ENCODE measurements at places on chromosomes 3 and 15.

DNA sequence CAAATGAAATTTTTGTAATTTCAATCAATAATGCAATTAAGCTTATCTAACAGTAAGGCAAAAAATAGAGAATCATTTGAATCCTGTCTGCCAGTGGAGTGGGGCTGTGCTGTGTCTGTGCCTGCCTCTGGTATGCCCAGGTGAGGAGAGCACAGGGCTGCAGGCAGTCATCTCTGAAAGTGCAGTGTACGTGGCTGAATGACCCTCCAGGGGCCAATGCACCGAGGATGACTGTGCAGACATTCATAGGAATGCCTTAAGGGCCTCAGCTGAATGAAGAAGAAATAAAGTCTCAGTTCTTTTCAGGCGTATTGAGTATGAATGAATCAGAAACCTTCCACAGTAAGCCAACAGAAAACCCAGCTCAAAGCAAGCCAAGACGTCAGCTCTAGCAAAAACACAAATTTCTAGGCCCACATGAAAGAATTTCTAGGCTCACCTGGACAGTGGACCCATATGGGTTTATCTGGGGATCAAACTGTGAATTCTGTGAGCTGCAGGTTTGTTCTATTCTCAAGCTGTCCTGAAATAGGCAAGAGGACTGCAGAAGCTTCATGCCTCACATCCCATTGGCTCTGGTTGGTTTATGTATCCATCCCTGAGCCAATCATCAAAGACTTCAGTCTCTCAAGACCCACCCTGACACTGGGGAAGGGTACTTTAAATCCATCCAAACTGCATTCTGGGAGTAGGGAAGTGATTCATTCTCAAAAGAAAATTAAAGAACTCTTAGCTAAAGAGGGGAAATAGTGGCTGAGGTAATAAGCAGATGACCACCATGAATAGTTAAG, 123.4 kb downstream of the SSR3 start:
- DNase-seq: no peak

- no peak for DNase-seq
Observed at GRCh38 chr3:99839613-99840012, 22.0 kb downstream of the CMSS1 start.

DNA sequence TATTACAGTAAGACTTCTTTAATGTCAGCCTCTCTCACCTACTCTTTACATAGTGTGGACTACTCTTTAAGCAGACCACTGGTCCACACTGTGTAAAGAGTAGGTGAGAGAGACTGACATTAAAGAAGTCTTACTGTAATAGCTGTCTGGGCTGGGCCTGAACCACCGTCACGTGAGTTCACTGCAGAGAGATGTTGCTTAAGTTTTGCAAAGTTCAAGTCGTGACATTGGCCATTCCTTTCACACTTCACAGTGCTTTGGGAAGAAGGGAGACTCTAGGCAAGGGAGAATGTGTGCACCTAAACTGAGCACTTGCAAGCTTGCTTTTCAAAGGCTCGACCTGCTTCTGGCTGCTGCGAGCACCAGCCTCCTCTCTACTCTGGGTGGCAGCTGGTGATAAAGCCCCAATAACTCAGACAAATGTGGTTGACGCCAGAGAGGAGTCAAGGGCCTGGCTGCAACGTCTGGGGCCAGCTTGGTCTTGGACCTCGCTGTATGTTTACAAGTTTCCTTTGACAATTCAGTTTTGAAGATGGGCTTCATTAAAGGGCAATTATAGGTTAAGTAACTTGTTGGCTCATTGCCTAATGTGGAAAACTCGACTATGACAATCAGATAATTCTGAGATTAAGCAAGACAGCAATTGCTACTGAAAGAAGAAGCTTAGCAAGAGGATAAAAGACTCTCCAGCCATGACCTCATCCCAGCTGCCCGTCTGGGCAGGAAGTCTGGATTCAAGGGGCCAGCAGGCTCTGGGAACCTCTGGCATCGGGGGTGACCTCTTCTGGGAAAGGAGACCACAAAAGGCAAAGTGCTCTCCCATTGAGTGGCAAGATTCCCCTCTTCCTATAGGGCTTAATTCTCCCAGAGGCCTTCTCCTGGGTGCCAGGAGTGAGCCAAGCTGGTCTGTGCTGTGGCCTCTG, 242.1 kb upstream of the TLE3 start:
- DNase-seq: peak; percentile 45

- DNase-seq: peak; percentile 23
Observed at GRCh38 chr3:54987719-54988118, 59.9 kb upstream of the LRTM1 start.

- no peak for DNase-seq
Observed at GRCh38 chr3:37198996-37199395, 24.6 kb upstream of the LRRFIP2 start.

DNA sequence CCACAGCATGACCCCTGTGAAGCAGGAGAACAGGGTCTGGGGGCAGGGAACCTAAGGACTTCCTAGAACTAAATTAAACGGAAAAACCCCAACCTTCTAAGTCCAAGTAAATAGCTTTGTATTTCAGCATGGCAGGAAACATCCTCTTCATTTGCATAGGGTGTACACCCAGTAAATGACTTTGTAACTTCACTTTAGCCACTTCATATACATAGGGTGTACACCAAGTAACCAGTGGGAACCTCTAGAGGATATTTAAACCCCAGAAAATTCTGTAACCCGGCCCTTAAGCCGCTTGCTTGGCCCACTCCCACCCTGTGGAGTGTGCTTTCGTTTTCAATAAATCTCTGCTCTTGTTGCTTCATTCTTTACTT, 41.8 kb downstream of the FSD2 start:
- DNase-seq: no peak

DNA sequence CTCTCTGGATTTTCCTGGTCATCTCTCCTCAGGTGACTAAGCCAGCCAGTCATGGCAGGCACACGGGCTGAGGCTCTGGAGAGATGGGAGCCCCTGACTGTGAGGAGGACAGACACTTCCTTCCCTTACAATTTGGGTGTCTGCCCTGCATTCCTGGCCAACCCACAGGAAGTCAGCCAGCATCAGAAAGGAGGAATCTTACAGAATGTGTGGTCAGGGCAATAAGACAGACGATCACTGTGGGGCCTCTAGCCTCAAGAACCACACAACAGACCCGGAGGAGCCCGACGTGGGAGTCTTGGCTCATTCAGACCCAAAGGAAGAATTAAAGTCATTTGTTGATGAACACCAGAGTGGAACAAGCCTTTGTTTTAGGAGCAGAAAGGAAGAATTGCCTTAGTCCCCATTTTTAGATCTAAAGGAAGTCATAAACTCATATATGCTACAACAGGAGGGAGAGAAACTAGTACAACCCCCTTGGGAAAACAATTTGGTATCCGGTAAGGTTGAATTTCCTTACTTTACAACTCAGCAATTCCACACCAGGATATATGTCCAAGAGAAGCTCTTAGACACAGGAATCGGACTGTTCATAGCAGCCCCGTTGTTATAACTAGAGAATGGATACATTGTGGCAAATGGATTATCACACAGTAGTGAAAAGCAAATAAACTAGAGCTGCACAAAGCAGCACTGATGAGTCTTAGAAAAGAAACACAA, 62.2 kb downstream of the ABTB1 start:
- peak; percentile 52 for DNase-seq

DNA sequence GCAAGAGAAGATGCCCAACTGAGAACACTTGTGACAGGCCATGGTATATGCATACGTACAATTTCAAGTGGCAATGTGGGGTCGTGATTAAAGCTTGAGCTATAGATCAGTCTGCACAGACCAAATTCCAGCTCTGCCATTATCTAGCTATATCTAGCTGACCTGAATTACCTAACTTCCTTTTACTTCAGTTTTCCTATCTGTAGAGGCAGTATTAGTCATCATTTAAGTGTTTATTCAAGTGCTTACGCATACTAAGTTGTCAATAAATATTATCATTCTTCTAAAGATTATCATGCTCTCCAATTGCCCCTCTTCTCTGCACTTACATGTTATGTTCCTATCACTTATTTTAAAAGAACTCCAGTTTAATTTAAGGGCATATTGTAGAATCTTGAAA, 87.9 kb downstream of the ARPP21 start:
- DNase-seq: no peak

DNA sequence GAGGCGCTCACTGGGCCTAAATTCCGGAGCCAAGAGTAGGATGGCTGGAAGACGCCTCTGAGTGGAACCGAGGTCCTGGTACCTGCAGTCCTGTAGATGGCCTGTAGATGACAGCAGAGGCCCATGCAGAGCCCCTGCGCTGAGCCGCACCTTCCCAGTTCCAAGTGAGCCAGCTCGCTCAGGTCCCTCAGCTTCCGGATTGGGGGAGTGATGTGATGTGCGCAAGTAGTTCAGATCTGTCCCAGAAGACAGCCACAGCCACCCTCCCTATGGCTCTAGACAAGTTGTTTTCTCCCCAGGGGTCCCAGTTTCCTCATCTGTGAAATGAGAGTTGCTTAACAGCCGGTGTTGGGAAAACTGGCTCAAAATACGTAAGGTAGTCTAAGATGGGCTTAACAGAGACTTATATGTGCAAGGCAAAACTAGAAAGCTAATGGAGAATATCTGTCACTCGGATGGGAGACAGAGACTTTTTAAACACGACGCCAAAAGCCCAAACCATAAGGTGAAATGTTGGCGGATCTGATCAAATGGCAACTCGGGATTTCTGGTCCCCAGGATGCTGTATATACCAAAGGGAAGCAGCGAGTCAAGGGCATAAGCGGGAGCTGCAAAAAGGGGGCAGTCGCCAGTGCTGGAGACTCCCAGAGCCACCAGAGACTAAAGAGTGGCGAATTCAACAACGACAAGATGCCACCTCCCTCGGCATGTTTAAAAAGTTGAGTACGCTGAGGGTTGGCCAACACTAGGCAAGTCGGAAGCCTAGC, 765 bp upstream of the MAPKAPK3 start:
- DNase-seq: peak; percentile 95

DNA sequence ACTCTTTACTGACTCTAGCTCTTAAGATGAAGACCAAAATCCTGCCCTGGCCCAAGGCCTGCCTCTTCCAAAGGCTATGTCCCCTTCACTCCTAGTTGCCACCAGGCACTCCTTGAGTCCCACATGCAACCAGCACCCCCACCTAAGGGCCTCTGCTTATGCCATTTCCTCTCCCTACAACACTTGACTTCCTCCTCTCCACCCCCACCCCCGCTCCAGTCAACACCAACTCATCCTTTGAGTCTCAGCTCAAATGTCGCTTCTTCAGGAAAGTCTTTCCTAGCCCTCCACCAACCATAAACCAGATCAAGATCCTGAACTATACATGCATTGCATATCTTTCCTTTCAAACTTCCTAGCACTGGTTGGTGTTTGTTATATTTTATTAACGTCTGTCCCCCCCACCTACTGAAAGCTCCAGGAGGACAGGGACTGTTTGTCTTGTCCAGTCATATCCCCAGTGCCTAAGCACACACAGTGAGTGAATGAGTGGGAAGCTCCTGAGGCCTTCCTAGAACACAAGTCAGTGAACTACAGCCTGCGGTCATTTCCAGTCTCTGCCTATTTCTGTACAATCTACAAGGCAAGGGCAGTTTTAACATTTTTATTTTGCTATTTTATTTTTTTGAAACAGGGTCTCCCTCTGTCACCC, 7.3 kb downstream of the TBC1D2B start:
- no peak for DNase-seq
